Kasumi-1 (cell line): ENCODE measurements at places on chromosomes 12 and 14.

DNA sequence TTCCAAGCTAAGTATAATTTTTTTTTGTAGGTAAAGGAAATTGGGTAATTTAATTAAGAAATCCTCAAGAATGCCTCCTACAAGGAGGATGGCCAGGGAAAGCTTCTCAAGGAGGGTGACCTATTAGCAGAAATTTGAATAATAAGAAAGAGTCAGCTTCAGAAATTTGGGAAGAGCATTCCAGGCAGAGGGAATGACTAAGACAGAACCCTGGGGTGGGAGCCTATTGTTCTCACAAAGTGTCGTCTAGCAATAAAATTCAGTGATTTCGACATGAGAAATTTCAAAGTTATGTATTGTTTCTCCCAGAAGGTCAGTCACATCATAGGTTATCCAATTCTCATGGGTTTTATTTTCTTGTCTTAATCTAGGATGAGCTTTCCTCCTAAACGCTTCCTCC lies 1168.4 kb downstream of the AACS start:
- DNase-seq: no peak

DNA sequence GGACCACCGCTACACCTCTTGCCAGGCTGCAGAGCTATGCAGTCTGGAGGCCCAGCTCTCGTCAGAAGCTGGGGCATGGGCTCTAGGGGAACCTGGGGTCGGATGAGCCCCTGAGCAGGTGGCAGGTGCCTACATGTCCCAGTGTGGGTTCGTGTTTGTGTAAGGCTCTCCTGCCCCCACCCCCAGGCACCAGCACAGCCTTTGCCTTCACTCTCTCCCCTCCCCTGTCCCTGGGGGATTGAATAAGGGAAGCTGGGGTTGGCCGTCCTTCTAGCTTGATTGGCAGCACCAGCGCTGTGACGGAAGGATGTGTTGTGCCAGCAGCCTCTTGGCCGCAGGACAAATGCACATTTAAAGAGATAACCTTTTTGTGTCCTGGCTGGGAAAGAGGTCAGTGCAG lies 34.8 kb upstream of the TSPAN9 start:
- no peak for DNase-seq

DNA sequence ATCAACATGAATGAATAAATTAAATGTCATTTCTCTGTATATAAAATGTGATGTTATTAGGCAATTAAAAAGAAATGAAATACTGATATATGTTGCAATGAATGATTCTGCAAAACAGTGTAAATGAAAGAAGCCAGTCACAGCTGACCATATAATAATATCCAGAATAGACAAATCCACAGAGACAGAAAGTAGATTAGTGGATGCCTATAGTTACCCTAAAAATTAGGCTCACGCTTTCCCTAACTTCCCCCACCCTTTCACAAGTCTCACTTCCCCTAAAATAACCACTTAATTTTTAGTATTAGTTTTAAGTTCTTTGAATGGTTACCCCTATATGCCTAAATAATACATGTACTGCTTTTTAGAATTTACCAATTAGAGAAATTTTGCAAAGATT lies 348.9 kb upstream of the FAR2 start:
- no peak for DNase-seq

GRCh38 chr14:75158843-75159614 lies 17.4 kb downstream of the TMED10 start:
- DNase-seq: no peak

DNA sequence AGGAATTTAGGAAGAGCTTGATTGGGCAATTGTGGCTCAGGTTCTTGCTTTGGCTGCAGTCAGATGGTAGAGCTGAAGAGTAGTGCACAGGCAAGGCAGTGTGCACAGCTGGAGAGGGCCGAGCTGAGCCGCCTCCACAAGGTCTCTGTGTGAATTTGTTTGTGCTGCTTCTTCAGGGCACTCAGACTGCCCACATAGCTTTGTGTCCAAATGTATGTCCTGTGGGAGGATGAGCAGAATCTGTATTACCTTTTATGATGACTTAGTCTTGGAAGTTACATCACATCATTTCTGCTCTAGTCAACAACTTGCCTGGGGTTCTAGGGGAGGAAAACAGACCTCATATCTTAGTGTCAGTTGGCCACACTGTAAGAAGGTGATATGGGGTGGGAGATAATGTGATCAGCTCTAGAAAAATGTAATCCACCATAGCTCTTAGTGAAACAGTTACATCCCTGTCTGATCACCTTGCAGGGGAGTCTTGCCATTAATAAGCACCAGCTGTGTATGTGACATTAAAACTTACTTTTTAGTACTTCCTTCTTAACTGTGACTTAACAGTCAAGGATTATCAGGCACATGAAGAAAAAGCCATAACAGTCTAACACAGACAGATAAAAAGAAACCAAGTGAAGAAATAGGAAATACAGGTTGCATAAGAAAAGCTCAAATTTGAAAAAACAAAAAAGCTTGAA lies 53.4 kb downstream of the RCOR1 start:
- DNase-seq: no peak

GRCh38 chr12:52522346-52523011 lies 2.3 kb upstream of the KRT5 start:
- DNase-seq: no peak

DNA sequence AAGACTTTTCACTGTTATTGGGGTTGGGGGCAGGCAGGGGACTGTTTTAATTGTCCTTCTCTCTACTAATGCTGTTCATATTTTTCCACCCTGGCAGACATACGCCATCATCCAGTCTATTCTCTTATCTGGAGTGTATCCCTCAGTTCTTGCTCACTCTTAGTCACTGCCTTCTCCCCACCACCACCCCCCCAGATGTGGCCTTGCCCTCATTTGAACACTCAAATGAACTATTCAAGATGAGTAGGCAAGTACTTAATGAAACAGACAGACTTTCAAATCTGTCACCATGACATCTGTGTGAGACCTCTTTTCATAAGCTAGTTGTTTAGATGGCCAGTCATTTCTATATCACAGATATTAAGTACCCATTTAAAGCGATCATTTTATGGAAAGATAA lies 10.1 kb downstream of the NUDT4 start:
- DNase-seq: no peak

- DNase-seq: no peak
Measured at GRCh38 chr12:123427036-123427769, 9.3 kb downstream of the RILPL2 start.
